ENCODE measurements at places on chromosomes 16 and 17.

GRCh38 chr16:27599606-27600005 is 49.7 kb downstream of the KATNIP start:
- no peak for DNase-seq

- DNase-seq = no peak
Observed at GRCh38 chr16:4515611-4516233, 22.9 kb downstream of the CDIP1 start.

- no peak for DNase-seq
Observed at GRCh38 chr16:50229149-50229726, 37.1 kb upstream of the ADCY7 start.

GRCh38 chr17:7444682-7445618 is at the start of gene CHRNB1:
Gene CHRNB1, plus strand, starts transcription at chr17:7445061. Its CDS starts 67 bp downstream, at chr17:7445128.
- peak; percentile 78 for DNase-seq

DNA sequence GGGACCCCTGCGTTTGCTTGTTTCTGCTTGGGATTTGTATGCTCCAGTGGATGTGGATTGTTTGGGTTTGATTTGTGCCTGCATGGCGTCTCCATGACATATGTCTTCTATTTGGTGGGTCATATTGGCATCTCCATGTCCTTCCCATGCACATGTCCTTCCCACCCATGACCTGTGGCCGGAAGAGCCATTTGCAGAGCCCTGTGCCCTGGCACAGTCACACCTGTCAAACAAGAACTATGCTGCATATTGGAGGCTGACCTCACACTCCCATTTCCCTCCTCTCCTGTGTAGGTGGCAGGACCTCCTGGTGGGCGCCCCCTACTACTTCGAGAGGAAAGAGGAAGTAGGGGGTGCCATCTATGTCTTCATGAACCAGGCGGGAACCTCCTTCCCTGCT is 15.8 kb downstream of the ITGA3 start:
- DNase-seq = no peak

DNA sequence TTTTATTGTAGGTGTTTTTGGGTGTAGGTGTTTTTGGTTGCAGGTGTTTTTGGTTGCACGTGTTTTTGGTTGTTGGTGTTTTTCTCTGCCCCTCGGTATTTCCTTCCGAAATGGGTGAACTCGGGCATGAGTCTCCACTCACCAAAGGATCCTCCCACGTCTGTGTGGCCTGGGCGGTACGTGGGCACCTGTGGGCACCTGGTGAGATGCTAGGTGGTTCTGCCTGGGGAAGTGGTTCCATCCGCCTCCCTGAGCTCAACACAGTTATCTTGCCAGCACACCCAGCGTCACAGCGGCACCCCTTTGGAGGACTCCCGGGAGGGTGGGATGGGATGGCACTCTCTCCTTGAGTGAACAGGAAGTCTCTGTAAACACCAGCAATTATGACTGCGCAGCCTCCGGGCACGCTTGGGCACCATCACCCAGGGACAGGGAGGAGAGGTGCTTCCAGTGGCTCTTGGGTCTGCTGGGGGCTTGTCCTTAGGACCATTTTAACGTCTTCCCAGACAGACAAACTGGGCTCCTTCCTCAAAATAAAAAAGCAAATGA is 29.8 kb downstream of the COX4I1 start:
- DNase-seq = no peak

- no peak for DNase-seq
Observed at GRCh38 chr17:72989074-72989610, 103.3 kb downstream of the SLC39A11 start.

GRCh38 chr17:29005936-29006511 is at the start of gene SEZ6:
Gene SEZ6, minus strand, starts transcription at chr17:29006033. Its CDS starts 164 bp downstream, at chr17:29005869.
- DNase-seq = peak; percentile 58

GRCh38 chr16:8847623-8848022 is 21.2 kb downstream of the CARHSP1 start:
- DNase-seq = no peak

- no peak for DNase-seq
Observed at GRCh38 chr17:2357931-2358434, 20.7 kb downstream of the SGSM2 start.

DNA sequence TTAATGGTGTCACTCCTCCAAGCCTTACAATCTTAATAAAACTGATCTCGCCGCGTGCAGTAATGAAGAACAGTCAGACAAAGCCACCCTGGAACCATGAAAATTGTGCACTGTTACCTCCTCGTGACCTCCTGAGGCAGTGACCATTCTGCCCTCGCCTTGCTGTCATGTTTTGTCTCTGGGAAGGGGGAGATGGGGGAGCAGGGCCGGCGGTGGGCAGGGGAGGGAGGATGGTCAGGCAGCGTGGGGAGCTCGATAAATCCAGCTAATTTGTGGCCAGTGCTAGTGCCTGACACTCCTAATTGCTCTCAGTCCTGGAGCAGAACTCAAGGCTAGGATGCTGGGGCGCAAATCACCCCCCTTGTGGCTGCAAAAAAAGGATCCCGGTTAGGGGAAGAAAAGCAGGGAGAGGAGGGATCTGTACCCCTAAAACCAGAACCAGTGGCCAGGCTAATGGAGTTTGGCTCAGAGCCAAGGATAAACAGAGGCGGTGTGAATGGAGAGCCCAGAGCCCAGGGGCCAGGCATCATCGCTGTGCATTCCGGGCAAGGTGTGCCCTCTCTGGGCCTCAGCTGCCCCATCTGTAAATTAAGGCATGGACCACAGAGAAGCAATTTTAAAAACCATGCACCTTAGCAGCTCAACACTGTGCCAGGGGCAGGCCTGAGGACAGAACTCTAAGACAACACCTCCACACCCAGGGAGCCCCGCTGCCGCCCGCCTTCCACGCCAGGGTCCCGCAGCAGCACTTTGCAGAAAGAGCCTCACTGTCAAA is 113.3 kb downstream of the ZNF423 start:
- DNase-seq = no peak

GRCh38 chr17:39231591-39232551 is 6.1 kb upstream of the STAC2 start:
- DNase-seq = no peak

GRCh38 chr17:73155410-73156165 is 9.2 kb upstream of the SSTR2 start:
- peak; percentile 36 for DNase-seq

- DNase-seq = no peak
Observed at GRCh38 chr17:49477709-49478108, 17.4 kb upstream of the NGFR start.

- no peak for DNase-seq
Observed at GRCh38 chr17:52149626-52150025, 8.9 kb downstream of the CA10 start.

GRCh38 chr17:19752216-19753050 is 4.3 kb upstream of the ALDH3A1 start:
- DNase-seq = no peak

Data from NCI-H510A treated with DMSO at 0.1 percent for 48 hours (cell line).